Activated CD8-positive, alpha-beta memory T cell treated with anti-CD3 and anti-CD28 coated beads for 1 hour (primary cell): ENCODE measurements at places on chromosomes 6 and 20.

- DNase-seq = no peak
These were observed 5.6 kb upstream of the HLA-DOA start for GRCh38 chr6:33014841-33015634.

GRCh38 chr6:40325791-40326190 is 261.4 kb downstream of the LRFN2 start:
- DNase-seq = no peak

- no peak for DNase-seq
These were observed 29.9 kb downstream of the ARID1B start for GRCh38 chr6:156807028-156807427.

- DNase-seq = no peak
These were observed 226.4 kb downstream of the CLIC5 start for GRCh38 chr6:45789238-45789637.

GRCh38 chr6:122624853-122625252 is 14.6 kb downstream of the PKIB start:
- DNase-seq = no peak

DNA sequence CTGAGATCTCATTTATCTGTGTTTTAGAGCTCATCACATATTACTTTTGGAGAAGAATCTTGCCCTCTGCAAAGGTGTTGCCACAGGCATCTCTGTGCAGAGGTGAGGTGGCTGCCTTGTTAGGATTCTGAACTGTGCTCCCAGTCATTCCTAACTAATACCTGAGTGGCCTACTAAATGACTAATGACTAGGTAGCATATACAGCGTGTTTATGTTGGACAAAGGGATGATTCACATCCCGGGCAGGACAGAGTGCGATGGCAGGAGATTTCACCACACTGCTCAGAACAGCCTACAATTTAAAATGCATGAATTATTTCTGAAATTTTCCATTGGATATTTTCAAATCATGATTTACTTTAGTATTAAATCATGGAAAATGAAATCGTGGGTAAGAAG is 23.1 kb upstream of the CGA start:
- no peak for DNase-seq

DNA sequence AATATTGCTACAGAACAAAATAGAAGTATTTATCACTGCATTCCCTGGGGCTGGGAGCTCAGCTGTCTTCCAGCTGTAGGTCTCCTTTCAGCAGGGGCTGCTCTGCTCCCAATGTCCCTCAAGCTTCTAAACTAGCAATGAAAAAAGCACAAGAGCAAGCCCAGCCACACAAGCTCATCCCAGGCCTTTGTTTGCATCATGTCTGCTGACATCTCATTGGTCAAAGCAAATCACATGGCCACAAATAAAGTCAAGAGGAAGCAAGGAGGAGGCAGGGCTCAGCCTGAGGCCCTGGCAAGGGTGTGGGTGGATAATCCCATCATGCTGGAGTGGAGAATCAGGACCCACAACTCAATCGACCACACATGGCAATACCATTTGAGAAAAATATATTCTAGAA is 2.2 kb upstream of the BFSP1 start:
- no peak for DNase-seq

DNA sequence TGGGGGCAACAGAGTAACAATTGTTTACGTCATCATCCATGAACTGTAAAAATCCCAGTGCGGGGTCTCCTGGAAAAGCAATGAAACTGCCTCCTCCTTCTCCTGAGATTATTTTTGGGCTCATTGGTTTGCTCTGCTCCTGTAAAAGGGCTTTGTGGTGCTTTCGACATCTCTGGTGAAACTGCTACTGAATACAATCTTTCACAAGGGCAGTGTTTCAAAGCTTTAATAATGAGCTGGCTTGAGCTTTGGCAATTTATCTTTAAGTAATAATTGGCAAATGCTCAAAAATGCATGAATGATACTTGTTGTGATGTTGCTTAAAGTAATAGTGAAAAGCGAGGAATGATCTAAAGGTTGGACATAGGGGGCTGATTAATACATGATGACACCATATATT is 43.5 kb upstream of the ENPP1 start:
- DNase-seq = no peak

DNA sequence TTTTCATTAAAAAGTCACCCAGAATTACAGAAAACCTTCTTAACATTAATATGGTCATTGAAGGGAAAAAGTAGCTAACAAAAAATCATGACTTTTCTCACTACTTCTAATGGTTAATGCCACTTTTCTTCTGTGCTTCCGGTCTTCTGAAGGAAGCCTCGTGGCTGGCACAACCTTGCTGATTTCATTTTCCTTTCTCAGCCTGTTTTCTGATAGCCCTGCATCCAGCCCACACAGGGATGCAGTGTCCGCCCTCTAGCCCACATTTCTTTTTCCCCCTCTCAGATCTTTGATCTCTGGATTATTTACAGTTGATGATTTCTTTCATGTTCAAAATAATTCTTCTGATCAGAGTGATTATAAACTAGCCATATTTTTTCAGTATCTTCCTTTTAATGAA is 655.4 kb upstream of the EPHA7 start:
- no peak for DNase-seq

GRCh38 chr6:13101409-13101808 is 226.9 kb downstream of the TBC1D7 start:
- no peak for DNase-seq

DNA sequence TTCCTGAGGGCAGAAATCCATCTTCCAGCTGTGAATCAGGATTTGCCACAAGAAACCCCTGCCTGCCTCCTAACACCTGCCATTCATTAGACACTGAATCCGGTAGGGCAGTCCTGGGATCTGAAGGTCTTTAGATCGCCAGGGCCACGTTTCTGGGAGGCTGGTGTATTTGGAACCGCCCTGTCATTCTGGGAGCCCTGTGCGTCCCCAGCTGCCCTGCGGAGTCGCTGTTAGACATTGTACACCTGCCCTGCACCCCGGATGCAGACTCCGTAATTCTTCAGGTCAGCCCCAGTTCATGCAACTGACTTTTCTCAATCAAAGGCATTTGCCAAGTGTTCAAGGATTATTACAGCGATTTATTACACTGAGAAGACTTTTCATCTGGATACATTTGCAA is 193.2 kb downstream of the TBC1D7 start:
- no peak for DNase-seq
